ENCODE measurements at places on chromosomes 4 and X.

DNA sequence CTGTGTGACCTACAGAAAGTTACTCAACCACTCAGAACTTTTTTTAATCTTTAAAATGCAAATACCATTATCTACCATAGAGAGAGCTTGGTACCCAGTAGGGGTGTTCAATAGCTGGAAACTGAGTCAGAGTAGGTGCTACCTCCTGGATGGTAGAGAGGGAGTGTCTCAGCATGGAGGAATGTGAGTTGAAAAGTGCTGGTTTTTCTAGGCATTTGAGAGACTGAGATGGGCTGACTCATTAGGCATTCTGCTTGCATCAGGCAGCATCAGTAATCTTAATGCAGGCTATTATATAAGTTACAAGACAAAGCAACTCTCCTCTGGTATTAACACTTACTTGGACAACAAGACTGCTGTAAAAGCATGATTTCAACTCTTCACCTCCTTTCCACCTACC lies 70.9 kb upstream of the ARHGEF9 start:
- DNase-seq: peak; percentile 26

GRCh38 chr4:82561786-82562563 lies at the start of gene TMEM150C:
Gene TMEM150C, minus strand, starts transcription at chr4:82561988. Its CDS starts 57,331 bp downstream, at chr4:82504657.
- DNase-seq: peak; percentile 71

DNA sequence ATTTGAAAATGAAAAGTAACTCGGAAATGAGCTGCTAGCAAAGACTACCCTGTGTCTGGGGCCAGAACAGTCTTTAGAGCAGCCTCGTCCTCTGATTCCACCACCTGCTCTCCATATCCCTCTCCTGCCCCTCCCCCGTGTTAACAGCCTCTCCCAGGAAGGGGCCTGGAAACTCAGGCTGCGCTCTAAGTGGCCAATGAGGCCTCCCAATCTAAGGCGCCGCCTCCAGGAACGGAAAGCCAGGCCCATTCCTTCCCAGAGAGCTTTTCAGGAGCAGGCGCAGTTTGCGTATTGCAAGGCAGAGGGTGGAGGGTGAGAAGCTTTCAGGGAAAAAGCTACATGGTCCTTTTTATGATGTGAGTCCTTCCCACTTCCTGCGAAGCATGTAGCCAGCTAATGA lies 31.2 kb downstream of the RS1 start:
- DNase-seq: peak; percentile 89

- DNase-seq: peak; percentile 26
Observed at GRCh38 chr4:161573836-161574235, 590.0 kb downstream of the FSTL5 start.

- no peak for DNase-seq
Observed at GRCh38 chr4:163736876-163737275, 242.4 kb downstream of the TMA16 start.

DNA sequence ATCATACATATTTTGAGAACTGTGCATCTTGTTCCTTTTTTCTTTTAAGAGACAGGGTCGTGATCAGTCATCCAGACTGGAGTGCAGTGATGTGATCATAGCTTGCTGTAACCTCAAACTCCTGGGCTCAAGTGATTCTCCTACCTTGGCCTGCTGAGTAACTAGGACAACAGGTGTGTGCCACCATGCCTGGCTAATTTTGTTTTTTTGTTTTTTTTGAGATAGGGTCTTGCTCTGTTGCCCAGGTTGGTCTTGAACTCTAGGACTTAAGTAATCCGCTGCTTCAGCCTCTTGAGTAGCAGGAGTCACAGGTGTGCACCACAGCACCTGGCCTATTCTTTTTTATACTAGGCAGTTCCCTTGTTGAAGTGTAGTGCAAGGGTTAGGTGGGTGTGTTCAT lies 24.6 kb downstream of the KDM6A start:
- DNase-seq: no peak

GRCh38 chr4:108120789-108121188 lies 47.9 kb downstream of the LEF1 start:
- DNase-seq: no peak

- DNase-seq: no peak
Observed at GRCh38 chr4:146029147-146029546, 90.5 kb upstream of the ZNF827 start.

GRCh38 chr4:44984083-44984482 lies 257.7 kb upstream of the GNPDA2 start:
- no peak for DNase-seq

DNA sequence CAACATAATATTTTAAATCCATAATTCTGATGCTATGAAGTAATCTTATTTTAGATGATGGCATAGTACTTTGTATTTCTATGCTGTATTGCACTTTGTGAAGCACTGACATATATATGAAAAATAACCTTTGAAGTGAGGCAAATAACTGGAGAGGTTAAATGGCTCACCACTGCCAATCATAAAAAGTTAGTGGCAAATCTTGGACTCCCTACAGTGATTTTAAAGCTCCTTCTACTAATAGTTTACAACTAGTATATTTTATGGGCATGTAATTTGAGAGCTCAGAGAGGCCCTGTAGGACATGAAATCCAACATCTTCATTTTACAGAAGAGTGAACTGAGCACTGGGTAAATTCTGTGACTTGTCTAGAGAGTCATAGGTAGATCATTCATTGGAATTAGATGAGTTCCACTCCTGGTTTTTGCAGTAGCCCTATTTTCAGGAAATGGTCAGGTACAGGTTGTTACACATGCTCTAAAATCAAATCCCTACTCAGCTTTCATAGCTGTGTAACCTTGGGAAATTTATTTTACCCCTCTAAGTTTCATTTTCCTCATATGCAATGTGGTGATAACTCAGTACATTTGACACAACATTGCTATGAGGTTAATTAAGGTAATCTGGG lies 804 bp upstream of the GC start:
- DNase-seq: no peak

- peak; percentile 68 for DNase-seq
Observed at GRCh38 chr4:78145622-78146021, 88.5 kb downstream of the FRAS1 start.

GRCh38 chr4:104491481-104492182 lies 3.1 kb downstream of the CXXC4 start:
- peak; percentile 69 for DNase-seq

DNA sequence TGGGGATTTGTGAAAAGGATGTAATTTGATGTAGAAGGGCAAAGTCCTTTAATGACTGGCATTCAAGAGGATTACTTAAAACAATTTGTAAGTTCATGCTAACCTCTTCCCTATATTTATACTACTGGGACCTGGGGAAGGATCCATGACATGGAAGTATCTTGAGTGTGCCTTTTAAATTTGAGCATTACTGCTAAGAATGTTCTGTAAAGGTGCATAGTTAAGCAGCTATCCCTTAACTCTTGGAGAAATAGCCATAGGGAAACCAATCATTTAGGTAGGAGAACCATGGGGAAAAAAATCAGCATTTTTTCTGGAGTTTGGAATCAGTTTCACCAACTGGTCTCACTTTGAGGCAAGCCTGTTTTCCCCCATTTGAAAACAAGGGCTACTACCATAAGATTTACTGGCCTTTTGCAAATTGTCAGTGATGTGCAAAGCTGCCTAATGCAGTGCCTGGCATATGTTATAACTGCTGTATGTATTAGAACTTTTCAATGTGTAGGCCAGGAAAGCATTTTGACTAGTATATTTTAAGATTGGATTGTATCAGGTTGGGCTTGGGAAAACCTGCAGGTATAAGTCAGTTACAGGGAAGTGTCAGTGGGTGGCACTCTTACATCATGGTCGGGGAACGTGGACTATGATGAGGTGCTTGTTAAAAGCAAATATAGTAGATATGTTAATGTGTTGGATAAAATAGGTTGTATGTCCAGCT lies 72.1 kb downstream of the PRSS12 start:
- DNase-seq: peak; percentile 80

DNA sequence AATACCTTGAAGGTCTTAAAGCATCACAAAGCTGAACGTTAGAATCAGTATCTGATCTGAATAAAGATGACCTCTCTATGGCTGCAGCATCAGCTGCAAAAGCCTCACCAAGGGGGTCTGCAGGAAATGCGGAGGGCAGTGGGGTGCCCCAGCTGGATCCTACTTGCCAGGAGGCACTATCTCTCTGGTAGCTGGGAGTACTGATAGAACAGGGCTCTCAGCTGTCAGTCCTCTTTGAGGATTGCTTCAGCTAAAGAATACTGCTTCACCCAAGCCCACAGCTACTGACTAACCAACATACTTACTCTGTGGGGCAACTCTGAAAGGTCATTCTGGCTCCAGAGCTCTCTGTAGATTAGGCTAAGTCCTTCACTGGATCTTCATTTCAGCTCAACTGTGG lies 112.5 kb upstream of the ZFP42 start:
- DNase-seq: peak; percentile 68

GRCh38 chrX:124388562-124388961 lies 42.2 kb downstream of the SH2D1A start:
- DNase-seq: peak; percentile 35

DNA sequence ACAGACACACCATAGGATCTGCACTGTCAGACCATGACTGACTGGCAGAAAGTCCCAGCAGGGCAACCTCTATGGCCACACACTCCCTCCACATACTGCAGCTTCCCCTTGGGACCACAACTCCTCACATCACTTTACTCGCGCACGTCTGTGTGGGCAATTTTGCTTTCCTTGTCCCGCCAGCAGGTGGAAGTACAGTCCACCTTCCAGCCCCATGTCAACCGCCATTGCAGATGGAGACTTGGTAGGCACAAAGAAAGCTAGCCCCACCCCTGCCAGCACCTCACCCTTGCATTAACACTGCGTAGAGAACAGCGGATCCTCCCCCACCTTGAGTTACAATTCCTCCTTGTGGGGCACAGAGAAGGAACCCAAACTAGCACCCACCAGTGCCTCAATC lies 74.4 kb upstream of the NAP1L2 start:
- peak; percentile 52 for DNase-seq

- no peak for DNase-seq
Observed at GRCh38 chr4:17667653-17668201, 53.3 kb downstream of the MED28 start.

- DNase-seq: peak; percentile 87
Observed at GRCh38 chrX:12974796-12975669, at the start of gene TMSB4X. Gene TMSB4X, plus strand, starts transcription at chrX:12975110.

GRCh38 chr4:66911880-66912279 lies 633.4 kb downstream of the CENPC start:
- DNase-seq: no peak

DNA sequence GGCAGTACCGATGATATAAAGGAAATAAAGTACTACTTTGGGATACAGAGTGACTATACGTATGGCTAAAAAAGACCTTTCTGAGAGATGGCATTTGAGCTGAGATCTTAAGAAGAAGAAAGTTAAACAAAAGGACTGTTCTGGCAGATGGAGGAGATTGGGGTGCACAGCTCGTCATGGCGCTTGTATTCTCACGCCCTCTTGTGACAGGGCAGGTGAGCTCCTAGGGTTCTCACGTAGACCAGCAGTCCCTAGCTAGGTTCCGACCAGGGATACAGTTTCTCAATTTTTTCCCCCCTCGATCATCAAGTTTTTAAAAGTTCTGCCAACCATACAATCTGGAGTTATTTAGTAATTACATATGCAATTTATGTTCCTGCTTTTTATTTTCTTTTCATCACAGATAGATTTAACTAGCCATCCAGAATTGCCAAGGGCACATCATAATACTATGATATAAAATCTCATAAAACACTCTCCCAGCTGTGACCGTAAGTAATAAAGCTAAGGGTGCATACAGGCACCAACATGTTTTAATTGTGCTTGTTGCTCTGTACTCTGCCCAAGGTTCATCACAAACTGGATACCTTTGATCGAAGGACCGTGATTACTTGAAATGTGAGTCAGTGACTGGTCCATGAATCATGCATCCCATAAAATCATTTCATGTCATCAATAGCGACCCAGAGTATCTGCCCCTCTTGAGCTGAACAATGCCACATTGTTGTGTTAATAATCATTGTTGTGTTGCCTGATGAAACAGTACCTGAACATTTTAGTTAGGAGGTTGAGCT lies 69.4 kb upstream of the ZNF518B start:
- DNase-seq: peak; percentile 28

GRCh38 chrX:42096265-42096920 lies 173.0 kb upstream of the CASK start:
- DNase-seq: no peak

GRCh38 chr4:89486042-89486441 lies 178.4 kb upstream of the GPRIN3 start:
- DNase-seq: peak; percentile 21

GRCh38 chr4:91620952-91621351 lies 682.8 kb upstream of the GRID2 start:
- no peak for DNase-seq

DNA sequence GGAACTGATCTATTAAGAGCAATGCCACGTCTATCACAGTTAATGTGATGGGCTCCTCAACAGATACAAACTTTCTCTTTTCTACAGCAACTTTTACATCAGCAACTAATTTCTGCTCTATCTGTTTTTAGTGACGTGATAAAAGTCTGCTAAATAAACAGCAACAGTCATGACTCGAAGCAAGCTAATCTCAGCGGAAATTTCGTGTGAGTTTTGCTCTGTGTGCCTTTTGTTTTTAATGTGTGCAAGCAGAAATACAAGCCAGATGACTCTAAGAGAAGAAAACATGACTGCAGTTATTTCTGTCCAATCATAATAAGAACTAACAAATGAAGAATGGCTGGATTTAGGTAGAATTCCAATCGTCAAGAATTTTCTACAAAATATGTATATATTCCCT lies 214.3 kb downstream of the LDB2 start:
- no peak for DNase-seq

- DNase-seq: no peak
Observed at GRCh38 chr4:963276-964225, 9.8 kb downstream of the DGKQ start.

DNA sequence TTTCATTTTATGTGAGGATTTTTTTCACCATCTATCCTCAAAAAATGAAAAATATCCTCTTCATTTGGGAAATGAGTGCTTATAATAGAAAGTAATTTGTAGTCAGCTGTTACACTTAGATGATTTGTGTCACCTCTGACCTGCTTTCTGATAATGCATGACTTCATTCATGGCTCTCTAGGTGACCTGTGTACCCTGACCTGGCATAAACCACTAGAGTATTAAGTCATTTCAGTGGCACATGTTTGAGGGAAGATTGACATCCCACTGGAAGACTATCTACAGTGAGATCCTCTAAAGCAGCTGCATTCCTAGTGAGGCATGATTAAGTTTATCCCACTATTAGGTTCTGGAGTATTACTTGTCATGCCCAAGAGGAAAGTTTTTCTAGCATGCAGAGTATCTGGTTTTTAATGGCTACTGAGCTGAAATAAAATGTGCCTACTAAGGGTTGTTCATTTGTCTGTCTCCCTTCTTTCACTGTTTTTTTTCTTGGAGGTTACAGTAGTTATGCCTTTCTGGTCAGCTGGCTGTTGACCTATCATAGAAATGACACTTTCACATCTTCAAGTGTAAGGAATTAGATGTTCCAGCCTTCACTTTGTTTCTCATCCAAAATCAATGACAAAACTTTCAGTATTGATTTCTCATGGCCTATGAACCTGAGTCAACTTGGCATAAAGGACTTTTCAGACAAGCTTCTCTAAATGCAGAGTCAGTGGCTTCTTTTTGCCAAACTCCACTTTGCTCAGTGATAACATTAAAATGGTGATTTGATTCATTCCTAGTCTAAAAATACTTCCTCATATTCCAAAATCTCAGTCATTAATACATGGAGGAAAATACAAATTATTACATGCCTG lies 33.1 kb downstream of the TET2 start:
- DNase-seq: no peak

GRCh38 chr4:187433141-187433540 lies 562.4 kb upstream of the ZFP42 start:
- DNase-seq: no peak

All from mesendoderm (in vitro differentiated cells).